ENCODE measurements at places on chromosomes 5 and 9. TPM values are rescaled to one million over a fixed set of nuclear protein-coding genes. Genes with fewer than 3 reads are reported as not detected.

The DMRT3 gene
- total RNA-seq, result not detected

The C9orf43 gene
- 0.77 TPM for total RNA-seq

DNA sequence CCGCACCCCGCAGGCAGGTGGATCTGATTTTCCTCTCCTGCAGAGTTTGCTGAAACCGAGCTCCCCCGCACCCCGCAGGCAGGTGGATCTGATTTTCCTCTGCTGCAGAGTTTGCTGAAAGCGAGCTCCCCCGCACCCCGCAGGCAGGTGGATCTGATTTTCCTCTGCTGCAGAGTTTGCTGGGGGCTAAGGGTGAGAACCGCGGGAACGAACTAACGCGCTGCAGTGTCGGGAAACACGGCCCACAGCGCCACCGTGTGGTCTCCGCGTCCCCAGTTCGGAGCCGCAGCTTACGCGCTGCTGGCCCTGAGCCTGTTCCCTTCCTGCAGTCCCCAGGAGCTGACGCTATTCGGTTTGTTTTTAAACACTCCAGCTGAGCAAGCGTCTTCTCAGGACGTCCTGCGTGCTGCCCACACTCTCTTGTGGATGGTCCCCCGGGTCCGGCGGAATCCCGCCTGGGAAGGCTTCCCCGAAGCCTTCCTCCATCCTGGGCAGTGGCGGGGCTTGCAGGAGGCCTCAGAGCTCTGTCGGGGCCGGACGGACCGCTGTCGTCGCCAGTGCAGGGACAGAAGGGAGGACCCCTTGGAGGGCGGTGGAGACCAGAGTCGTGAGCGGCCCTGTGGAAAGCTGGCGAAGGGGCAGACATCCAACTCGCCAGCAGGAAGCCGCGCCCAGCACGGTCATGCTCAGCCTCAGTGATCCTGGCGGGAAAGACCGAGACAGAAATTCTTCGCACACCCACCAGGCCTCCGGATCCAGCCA is 121.2 kb upstream of the LPCAT1 start:
- peak; percentile 84 for DNase-seq

The TSLP gene
- total RNA-seq, result not detected

- no peak for DNase-seq
These were observed 226.8 kb upstream of the IRX4 start for GRCh38 chr5:2109566-2109965.

GRCh38 chr9:95073042-95073607 is 244.4 kb downstream of the FANCC start:
- DNase-seq, result no peak

GRCh38 chr5:79418276-79418675 is 95.7 kb downstream of the HOMER1 start:
- DNase-seq, result no peak

- no peak for DNase-seq
These were observed 167.1 kb downstream of the PAM start for GRCh38 chr5:102922111-102922720.

The NUP214 gene
- total RNA-seq, result 77.9 TPM

DNA sequence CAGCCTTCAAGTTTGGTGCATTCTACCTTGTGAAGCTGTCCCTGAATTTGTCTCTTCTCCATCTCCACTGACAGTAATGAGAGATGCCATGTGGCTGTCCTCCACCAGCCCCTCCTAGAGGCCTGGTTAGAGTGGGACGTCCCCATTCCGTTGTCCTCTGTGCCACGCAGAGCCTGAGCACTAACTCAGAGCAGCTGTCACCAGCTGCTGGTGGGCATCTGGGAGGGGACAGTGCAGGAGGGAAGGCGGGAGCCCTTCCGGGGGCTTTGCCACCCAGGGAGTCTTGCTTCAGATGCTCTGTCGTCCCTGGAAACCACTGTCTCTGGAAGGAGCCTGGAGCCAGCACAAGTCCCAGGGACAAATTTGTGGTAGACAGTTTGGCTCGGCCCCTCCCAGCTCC is 78.6 kb downstream of the PDZD2 start:
- DNase-seq, result no peak

The CCNO gene
- total RNA-seq, result not detected

DNA sequence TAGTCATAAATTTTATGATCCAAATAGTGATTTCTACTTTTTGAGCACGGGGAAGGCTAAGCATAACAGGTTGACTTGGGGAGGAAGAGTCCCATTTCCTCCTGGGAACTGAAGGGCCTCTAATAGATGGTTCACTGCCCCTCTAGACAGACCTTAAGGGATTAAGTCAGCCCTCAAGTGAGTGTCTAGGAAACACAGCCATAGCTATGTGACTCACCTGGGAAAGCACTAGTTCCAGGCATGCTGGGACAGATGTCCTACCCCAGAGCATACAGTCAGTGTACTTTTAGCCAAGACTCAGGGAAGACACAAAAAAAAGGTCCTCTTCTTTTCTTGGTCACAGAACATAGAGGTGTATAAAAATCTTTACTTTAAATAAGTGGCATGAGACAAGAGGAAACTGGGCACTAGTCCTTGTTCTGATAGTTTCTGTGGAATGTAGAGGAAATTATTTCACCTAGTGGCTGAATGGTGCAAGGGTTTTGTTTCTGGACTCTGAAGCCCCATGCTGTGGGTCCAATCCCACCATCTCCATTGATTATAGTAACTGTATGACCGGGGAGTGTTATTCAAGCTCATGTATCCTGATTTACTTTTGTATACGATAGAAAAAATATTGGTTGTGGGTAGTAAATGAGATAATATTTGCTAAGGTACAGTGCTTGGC is 86.0 kb downstream of the NREP start:
- DNase-seq, result no peak

DNA sequence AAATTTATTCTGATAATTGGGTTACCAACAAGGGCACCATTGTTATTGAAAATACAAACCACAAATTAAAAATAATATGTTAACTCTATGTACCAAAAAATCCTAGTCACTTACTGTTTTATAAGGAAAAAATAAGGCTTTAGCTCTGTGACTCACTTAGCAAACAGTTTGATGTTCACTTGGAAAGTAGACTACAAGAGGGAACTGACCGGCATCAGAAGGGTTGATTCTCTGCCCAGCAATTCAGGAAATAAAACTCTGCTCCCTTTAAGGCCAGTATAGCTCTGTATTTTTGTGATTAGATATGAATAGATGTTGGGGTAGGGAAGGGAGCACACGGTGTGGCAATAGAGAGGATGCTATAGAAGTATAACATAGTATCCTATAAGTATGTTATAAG is 671.3 kb downstream of the LRRC70 start:
- DNase-seq, result no peak

The PCA3 gene
- not detected for total RNA-seq

- DNase-seq, result no peak
These were observed 693.4 kb downstream of the KCTD16 start for GRCh38 chr5:144864118-144864517.

- no peak for DNase-seq
These were observed 25.9 kb upstream of the TTC39B start for GRCh38 chr9:15332939-15333338.

The PCDHB3 gene
- total RNA-seq, result 5.7 TPM

DNA sequence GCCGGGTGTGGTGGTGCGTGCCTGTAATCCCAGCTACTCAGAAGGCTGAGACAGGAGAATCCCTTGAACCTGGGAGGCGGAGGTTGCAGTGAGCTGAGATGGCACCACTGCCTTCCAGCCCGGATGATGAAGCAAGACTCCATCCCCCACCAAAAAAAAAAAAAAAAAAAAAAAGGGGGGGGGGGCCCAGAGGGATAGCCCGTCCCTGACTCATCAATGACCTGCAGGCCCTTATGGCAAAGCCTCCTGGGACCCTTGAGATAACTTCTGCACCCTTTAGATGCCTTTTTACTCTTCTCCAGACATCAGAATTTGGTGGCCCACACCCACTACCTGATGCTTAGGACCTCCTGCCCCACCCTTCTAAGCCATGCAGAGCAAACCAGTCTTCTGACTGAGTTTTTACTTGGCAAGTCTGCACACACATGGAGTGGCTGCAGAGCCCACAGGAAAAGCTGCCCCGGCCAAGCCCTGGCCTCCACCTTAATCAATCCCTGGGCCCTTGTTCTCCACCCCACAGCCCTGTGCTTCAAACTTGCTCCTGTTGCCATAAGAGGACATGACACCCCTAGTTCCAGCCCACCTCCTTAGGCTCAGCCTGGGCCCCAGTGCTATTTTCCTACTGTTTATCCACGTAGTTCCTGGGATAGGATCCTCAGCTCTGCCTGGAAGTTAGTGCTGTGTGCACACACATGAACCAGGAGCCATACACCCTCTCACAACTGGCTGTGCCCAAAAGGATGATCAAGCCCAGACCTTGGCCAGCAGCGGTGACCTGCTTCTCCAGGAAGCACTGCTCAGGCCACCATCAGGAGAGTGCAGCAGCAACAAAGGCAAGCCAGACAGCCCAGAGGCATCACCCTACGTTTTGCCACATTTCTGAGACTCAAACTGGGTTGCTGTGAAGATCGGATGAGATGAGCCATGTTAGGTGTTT is 5.1 kb downstream of the MGAT1 start:
- no peak for DNase-seq

DNA sequence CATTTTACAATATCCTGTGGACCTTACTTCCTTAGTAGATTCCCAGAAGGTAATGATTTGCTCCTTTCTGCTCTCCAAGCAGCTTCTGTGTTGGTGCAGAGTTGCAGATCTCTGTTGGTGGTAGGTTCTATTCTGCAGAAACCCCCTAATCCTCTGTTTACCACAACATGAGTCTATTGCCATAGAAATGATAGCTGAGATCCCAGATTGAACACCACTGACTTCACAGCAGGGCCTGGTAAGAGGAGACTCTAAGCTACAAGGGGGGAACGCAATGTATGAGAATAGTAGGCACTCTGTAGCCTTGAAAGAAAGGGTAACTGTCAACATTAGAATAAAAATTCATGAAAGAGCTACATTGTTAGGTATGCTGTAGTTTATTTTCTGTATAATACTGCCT is 59.5 kb downstream of the MUSK start:
- no peak for DNase-seq

GRCh38 chr5:50751064-50751657 is 84.7 kb downstream of the PARP8 start:
- DNase-seq, result no peak

The RMND5B gene
- total RNA-seq, result 42.4 TPM

GRCh38 chr9:138022756-138023393 is 145.3 kb downstream of the CACNA1B start:
- no peak for DNase-seq

DNA sequence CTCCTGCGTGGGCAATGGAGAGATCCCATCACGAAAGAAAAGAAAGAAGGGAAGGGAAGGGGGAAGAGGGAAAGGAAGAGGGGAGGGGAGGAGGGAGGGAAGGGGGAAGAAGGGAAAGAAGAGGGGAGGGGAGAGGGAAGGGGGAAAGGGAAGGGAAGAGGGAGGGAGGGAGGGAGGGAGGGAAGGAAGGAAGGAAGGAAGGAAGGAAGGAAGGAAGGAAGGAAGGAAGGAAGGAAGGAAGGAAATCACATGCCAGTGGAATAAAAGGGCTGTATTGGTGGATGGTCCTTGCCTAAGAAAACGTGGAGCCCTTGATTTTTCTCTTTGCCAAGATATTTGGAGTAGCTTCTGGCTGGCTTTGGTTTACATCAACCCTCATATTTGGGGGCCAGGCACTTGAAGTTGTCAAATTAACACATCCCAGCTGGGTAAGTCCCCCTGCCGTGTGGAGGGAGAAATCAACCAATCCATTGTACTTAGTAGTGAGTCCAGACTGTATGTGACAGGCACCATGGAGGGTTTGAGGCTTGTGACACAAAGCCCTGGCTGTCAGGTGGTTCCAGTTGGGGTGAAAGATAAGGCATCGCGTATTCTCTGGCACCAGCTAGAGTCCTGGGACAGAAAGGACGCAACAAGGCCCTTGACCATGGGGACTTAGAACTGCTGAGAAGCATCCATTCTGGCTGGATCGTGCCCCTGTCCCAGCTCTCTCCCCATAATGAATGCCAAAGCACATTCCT is 23.7 kb downstream of the IDNK start:
- no peak for DNase-seq

The NPR3 gene
- 8.5 TPM for total RNA-seq

- no peak for DNase-seq
These were observed 62.2 kb downstream of the RANBP17 start for GRCh38 chr5:170923910-170924620.

- no peak for DNase-seq
These were observed 23.5 kb downstream of the TBC1D2 start for GRCh38 chr9:98231770-98232478.

The ORM2 gene
- not detected for total RNA-seq

- no peak for DNase-seq
These were observed 53.8 kb downstream of the SHB start for GRCh38 chr9:38015266-38015665.

DNA sequence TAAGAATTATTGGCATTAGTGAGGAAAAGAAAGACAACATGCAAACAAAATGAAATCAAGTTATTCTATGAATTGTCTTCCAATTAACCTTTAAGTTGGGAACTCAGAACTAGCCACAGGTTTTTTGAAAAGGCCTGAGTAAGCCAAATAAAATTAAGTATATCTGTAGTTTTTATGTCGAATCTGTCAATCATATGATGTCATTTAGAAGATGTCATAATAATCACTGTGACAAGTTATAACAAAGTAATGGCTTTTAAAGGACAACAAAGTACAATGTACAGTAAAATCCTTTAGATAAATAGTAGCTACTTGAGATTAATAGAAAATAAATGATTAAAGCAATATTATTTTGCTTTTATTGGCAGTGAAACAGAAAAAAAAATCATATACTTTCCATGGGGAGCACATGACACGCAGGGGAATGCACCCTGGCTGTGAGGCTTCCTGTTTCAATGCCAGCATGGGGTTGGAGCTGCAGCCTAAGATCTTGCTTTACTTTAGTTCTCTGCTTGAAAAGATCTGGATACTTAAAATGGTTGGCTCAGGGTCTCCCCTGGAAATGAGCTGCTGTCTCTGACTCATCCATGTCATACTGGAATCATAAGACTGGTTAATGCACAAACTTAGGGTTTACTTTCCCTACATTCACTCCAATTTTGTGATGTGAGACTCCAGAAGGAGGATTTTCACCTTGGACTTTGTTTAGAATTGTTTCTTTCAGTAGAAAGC is 284.3 kb downstream of the TAF11L14 start:
- no peak for DNase-seq

The HMGCS1 gene
- 529 TPM for total RNA-seq

DNA sequence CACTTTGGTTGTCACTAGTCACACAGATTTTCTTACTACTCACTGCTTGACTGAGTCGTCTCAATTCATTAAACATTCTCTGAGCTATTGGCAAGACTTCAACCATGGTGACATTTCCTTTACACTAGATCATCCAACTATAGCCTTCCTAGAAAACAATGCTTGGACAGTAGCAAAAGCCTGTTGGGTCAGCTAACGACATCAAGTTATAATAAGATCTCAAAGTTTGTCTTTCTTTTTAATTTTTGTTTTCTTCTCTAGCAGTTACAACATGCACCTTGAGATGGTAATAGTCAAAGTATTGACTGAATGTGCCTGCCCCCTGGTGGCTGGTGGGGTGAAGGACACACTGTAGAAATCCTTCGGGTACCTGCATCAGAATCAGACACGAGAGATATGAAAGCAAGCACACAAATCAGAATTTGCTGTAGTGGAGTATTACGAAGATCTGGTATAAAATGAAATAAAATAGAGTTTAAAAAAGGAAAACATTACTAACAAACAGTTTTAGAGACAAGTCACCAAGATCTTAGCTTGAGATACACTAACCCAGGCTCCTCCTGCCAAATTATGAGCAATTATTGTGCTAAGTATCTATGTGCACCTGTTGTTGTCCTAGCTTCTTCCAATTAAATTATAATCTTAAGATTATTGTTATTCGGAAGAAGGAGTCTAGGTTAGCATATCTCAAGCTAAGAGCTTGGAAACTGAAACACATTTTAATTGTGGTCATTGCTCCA is 81.2 kb downstream of the ARL15 start:
- peak; percentile 69 for DNase-seq

Data from neural crest cell (in vitro differentiated cells).